ENCODE measurements at places on chromosomes 6 and 20.

DNA sequence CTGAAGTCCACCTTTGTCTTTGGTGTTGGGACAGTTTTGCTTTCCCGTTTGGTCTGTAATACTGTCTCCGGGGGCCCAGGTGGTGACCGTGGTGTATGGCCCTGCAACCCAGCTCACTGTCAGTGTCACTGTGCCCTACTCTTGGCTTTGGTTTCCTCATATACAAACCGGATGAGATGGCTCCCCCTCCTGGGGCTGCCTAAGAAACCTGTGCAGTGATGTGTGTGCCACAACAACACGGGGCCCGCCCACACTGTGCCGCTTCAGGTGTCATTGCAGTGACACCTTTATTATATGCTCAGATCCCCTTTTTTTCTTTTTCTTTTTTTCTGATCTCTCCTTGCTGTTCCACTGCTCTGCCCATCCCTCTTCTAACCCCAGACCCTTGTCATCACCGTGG lies 73.9 kb downstream of the RAMACL start:
- no peak for DNase-seq

DNA sequence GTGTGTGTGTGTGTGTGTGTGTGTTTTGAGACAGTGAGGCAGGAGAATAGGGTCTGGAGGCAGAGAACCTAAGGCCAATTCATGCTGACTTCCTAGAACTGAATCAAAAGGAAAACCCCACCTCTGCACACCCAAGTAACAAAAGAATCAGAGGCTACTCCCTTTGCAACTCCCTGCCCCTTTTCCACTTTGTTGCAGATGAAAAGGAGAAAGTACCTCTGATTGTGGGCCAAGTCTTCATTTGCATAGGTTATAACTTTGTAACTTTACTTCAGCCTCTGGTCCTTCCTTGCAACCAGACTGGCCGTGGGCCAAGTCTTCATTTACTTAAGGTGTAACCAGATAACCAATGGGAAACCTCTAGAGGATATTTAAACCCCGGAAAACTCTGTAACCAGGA lies 168.8 kb downstream of the EYA2 start:
- no peak for DNase-seq

- DNase-seq: no peak
Measured at GRCh38 chr6:83590416-83590815, 78.1 kb downstream of the PRSS35 start.

GRCh38 chr20:35618263-35619131 lies 2.9 kb downstream of the SPAG4 start:
- peak; percentile 53 for DNase-seq

DNA sequence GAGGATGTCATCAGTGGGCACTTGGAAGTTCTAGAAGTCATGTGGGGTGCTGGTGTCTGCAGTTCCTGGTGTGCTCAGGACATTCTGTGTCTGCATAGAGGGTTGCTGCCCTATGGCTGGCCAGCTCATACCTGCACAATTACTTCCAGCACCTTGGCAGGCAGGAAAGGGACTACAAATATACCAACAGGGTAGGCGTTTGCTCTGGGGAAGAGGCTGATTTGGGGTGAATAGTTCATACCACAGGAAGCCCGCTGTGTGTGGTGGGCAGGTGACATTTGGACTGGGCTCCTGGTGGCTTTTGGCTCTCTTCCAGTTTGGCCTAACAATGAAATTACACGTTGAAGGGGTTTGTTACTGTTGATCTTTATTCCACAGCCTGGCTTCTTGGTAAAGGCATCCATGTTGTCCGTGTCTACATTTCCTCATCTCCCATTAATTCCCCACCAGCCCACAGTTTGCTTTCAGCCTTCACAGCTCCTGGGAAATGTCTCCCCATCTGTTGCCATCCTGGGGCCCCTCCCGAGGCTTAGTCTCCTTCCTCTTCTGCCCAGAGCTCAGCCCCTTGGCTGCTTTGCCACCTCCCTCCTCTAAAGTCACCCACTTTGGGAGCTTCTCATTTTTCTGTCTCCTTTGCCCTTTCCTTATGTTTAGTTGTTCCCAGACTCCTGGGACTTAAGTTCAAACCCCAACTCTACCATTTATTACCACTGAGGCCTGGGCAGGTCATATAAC lies 88.1 kb downstream of the RSPH3 start:
- DNase-seq: no peak

DNA sequence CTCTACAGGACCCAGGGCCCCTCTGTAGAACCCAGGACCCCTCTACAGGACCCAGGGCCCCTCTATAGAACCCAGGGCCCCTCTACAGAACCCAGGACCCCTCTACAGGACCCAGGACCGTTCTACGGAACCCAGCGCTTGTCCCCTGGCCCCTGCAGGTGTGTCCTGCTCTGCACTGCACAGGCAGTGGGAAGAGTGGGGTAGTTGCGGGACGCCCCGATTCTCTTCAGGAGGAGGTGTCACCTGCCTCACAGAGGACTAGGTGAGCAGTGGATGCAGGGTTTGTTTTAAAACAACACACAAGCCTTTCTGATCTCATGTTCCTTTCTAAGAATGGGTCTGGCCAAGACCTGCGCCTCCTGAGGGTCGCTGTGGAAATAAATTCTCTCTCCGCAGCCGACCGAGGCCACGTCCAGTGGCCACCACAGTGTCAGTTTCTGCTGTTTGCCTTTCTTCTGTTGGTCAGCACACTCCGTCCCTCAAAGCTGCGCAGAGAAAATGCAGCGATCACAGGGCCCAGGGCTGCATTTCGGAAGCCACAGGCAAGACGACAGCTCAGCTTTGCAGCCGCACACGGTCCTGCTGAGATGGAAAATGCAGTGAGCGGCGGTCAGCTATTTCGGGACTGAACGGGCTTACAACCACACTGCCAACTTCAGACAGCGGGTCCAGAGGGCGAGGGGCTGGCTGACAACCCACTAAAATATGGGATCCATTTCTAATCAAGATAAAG lies 135.2 kb downstream of the DLL1 start:
- DNase-seq: no peak

GRCh38 chr6:70507161-70507560 lies 59.6 kb upstream of the SDHAF4 start:
- no peak for DNase-seq

- DNase-seq: no peak
Measured at GRCh38 chr6:113403966-113404595, 453.1 kb upstream of the MARCKS start.

GRCh38 chr6:167696296-167696695 lies 130.4 kb upstream of the AFDN start:
- DNase-seq: no peak

DNA sequence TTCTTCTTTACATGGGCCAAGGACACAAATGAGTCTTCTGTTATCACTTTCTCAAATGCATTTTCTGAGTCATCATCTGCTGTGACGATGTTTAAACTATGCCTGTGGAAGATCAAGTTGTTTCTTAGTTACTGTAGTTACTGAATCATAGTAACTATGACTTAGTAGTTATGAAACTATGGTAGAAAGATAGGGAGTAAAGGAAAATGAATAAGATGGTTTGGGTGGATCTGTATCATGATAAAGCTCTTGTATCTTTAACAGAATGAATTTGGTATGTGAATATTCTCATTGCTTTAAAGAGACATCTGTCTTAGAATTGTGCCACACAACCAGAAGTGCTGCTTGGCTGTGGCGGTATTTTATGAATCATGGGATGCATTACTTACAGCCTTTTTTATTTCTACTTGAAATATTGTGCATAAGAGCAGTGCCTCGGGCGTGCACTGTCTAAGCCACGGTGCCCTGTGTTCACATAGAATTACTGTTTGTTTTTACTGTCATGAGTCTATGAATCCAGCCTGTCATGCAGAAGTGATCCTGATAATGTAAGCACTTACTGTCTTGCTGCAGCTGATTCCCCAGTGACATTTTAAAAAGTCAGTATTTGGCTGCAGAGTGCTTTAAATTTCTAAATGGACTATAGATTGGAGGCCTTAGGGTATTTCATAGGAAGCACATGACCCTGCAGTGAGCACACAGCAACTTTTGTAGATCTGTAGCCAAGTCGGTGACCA lies 215.2 kb downstream of the TMEM242 start:
- peak; percentile 86 for DNase-seq

GRCh38 chr6:96299525-96299924 lies 222.1 kb upstream of the UFL1 start:
- DNase-seq: no peak

DNA sequence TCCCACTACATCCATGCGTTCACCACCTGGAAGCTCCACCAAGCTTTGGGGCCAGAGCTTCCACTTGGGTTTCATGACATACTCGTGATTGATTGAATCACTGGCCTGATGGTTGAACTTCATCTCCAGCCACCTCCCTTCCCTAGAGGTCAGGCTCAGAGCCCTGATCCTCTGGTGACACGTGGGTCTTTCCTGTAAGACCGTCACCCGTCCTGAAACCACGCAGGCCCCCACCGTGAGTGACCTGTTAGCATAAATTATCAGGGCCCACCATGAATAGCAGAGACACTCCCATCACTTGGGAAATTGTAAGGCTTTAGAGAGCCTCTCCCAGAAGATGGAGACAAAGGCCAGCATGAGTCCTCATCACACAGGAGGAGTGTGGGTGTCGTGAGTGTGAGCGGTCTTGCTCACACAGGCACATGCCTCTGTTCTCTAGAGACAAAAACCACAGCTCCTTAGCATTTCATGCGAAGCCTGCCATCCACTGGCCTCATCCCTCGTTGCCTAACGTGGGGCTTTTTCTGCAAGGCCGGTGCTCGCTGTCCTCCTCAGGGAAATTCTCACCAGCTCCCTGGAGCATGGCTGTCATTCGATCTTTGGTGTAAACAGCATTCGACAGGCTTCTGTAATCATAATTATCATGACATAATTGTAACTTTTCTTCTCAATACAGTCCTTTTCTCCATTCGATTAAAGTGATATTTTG lies 65.1 kb upstream of the DUSP22 start:
- no peak for DNase-seq

DNA sequence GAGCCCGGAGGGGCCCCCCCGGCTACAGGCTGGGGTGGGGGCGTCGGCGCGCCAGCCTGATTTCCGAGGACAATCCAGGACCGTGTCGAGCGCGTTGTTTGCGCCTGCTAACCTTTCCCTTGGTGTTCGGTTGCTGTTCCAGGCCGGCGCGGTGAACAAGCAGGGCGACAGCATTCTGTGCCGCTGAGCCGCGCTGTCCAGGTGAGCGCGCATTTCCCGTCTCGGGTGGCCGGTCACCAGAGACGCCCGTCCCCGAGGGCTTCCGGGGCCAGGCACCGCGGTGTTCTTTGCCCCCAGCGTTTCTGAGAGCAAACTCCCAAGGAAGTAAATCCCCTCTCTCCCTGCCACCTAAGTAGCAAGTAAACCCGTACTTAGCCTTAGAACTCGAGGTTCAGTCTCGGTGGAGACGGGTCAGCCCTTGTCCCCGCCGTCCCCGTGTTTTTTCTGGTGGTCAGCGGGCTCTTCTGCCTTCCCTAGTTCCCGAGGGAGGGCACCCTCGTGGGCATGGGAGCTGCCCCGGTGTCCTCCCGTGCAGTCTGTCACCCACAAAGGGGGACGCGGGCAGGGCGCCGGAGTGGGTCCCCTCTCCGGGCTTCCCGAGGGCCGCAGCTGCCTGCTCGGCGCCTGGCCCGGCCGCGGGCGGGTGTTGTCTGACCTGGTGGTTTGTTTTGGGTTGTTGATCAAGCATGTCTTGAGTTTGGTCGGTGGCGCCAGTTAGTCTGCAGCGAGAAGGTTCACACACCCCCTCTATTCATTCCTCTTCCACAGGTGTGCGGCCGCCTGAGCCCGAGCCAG lies 1.5 kb downstream of the ID4 start:
- DNase-seq: no peak

- DNase-seq: no peak
Measured at GRCh38 chr6:24545691-24546090, 50.9 kb downstream of the ALDH5A1 start.

DNA sequence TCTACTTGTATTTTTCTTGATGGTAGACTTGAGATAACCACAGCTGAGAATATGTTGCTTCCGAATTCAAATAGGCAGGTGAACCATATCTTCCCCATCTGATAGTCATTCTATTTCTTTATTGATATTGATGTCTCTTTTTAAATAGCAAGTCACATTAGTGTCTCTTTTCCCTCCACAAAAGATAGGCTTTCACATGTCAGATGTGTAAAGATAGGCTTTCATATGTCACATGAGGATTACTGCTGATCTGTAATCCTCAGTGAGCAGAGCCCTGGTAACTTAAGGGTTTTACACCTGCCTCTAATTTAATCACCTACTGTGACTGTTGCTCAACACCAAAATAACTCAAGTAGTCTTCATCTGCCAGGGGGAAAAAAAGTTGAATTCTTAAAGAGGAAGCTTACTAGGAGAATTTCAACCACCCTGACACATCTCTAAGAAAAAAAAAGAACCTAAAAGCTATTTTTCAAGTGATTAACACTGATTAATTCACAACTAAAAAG lies 45.3 kb upstream of the TRDN start:
- DNase-seq: no peak

GRCh38 chr20:5402903-5403531 lies 86.3 kb upstream of the PROKR2 start:
- peak; percentile 61 for DNase-seq

GRCh38 chr20:32465092-32465900 lies 107.2 kb downstream of the ASXL1 start:
- DNase-seq: no peak

- DNase-seq: no peak
Measured at GRCh38 chr6:156197513-156197912, 579.7 kb upstream of the ARID1B start.

DNA sequence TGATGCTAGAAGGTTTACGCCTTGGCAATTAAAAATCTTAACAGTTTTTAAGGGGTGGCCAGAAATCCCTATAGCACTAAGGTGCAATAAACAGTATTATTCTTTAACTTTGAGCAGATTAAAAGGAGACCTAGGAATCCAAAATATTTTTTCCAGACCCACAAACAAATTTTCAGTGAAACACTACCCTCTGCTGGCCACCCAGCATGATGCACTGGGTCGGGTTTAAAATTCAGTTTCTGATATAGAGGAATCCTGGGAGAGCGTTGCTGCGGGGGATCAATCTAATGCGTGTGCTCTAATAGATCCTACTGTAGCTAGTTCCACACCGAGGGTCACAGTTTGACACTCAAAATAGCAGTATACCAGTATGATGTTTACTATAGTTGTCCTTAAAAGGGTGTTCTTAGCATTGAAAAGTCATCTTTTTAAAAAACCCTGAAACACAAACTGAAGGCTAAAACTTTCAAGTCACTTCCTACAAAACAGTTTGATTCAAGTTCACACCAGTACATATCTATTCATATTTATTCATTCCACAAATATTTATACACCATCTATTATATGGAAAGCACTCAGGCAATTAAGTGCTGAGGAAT lies 10.2 kb downstream of the UBE3D start:
- DNase-seq: peak; percentile 60

DNA sequence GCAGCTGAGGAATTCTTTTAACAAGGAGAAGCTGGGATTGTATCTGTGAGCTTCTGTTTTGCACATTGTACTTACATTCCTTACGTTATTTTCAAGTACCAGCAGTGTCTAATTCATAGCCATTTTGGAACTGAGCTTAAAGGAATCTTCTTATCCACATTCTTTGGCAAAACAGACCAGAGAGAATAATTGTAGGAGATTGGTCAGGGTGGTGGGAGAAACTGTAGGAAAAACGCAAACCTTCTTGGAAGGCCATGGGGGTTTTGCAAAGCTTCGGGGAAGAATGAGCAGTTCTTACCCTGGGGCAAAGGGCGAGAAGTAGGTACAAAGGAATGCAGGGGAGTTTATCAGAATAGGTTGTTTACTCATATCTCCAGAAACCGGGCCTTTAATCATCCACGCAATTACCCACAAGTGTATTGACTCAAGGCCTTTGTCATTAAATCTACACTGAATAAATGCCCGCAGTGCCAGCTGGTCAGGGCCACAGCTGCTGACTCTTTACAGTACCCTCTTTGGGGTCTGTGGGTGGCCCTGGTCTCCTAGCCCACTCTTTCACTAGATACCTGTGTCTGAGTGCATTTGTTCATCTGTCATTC lies 39.6 kb upstream of the SPTLC3 start:
- DNase-seq: no peak

All from RKO (cell line).